Tibial nerve (tissue), 4 donors: ENCODE measurements at places on chromosomes 1 and 21. TPM values are rescaled to one million over a fixed set of nuclear protein-coding genes. Genes with fewer than 3 reads are reported as not detected.

GRCh38 chr1:229594227-229595008 is 31.5 kb downstream of the TAF5L start:
- no peak for DNase-seq

- DNase-seq, result no peak
Measured at GRCh38 chr1:78721136-78721535, 71.5 kb downstream of the IFI44 start.

DNA sequence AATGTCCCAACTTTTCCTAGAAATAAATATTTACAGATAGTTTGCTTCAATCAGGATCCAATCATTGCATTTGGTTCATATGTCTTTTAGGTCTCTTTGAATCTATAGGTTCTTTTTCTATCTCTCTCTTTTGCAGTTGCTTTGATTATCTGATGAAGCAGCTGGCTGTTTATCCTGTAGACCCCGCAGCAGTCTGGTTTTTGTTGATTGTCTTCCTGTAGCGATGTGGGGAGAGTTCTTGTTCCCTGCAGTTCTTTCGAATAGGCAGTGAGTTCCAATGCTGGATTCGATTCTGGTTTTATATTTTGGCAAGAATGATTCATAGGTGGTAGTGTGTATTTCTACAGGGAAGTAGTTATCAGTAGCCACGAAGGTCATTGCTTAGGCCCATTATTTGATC is 7.4 kb upstream of the MIXL1 start:
- DNase-seq, result no peak

- DNase-seq, result peak; percentile 31
Measured at GRCh38 chr1:193111641-193112090, 6.5 kb upstream of the GLRX2 start.

LRRC38 gene
- total RNA-seq, result 1.7 TPM

PLA2G2F gene
- total RNA-seq, result not detected
